ENCODE measurements at places on chromosomes 2 and 18.

DNA sequence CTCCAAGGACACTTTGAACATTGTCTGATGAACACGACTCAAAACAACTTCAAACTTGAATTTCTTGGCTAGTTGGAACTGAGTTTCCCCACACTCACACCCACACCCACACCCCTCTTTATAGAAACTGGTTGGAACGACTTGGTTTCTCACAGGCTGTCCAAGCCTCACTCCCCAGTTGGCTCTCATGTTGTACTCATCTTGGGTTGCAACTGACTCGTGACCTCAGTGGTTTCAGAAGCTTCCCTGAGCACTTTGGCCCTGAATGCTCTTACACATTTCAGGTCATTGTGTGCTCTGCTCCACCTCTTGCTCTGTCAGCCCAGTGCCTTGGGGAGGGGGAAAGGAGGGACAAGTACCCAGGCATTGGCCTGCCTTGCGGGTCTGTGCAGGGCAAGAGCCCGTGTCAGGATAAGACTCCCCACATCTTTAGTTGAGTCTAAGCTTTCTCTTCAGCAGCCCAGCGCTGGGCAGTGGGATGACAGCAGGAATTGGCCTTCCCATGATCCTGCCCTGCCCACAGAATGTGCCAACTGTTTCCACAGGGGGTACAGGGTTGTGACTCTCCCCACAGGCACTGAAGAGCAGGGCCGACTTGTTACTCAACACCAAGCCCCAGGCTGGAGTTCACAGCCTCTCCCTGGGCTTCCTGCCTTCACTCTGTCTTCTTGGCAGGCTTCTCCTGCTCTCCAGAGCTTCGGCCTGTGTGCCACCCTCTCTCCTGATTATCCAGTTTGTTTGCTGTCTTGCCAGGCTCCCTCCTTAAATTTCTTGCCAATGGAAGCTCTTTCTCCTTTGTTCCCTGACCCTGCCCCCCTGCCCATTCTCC lies 104.6 kb downstream of the RTN4 start:
- no peak for DNase-seq

- DNase-seq: no peak
Measured at GRCh38 chr2:157459486-157459885, 15.6 kb upstream of the CYTIP start.

- DNase-seq: no peak
Measured at GRCh38 chr18:79600141-79600540, 79.5 kb upstream of the CTDP1 start.

DNA sequence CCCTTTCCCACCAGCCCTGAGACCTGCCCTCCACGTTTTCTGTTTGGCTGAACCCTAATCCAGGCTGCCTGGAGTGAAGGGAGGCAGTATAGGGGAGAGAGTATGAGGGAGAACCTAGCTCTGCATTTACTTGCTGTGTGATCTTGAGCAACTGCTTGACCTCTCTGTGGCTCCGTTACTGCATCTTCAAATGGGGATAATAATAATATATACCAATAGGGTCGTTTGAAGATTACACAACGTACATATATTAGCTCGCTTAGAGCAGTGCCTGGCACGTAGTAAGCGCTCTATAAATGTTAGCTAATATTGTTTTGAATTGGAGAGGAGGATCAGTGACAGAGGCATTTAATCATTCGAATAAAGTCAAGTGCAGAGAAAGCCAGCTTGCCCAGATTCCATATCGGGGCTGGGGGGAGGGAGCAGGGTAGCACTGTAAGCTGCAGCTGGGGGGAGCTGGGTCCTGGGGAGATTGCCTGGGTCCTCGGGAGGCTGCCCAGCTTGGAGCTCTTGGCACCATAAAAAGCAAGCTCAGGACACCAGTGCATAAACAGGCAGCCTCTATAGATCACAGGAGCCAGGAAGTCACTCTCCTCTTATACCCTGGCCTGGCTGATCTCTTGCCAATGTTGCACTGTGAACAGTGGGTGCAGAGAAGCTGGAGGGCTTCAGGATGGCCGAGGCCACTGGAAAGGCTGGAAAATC lies 19.1 kb downstream of the KCNK3 start:
- DNase-seq: no peak

GRCh38 chr2:72270556-72271275 lies 123.1 kb upstream of the CYP26B1 start:
- no peak for DNase-seq

DNA sequence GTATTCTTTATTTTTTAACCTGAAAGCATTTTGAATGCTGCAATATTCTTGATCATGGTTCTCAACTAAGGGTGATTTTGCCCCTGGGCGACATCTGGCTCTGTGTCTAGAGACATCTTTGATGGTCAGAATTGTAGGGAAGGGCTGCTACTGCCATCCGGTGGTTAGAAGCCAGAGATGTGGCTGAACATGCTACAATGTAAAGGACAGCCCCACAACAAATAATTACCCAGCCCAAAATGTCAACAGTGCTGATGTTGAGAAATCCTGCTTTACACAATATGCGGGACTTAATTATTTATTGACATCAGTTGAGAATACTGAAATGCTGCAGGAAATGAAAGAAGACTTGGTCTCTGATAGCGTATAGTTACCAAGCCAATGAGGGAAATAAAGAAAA lies 37.5 kb upstream of the SERPINB2 start:
- DNase-seq: no peak

- DNase-seq: no peak
Measured at GRCh38 chr2:5290900-5291546, 401.2 kb upstream of the SOX11 start.

DNA sequence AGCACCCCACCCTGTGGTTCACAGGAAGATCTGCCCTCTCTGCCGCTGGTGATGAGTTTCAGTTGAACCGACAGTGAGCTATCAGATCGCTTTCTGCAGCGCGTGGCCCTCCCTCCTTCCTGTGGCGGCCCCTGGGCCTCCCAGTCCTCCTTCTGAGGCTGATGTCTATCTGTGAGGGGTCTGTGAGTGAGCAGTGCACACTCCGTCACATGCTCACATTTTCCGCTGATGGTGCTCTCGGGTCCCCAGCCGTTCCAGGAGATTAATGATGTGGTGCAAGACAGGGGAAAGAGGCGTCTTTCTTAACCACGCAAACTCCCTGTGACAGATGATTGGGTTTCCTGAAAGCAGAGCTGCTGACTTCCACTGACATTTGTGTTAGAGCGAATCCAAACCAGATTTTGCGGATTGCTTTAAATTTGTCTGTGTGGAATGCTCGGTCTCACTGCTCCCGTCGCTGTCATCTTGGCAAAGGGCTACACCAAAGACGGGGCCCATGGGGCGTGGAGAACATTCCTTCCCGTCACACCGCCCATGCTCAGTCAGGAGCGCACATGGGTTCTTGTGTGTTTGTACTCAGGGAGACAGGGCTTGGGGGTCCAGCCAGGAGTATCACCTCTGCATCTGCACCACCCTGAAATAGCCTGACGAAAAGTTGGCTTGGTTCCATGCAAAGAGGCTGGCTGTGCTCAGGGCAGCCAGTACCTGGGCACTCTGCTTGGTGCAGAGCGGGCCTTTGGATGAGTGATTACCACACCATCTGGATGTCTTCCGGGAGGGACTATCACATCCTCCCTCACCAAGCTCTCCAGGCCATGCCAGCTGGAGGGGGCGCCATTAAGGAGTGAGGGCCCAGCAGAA lies 154.7 kb upstream of the HS6ST1 start:
- DNase-seq: no peak

GRCh38 chr18:6219116-6219717 lies 195.5 kb downstream of the L3MBTL4 start:
- no peak for DNase-seq

DNA sequence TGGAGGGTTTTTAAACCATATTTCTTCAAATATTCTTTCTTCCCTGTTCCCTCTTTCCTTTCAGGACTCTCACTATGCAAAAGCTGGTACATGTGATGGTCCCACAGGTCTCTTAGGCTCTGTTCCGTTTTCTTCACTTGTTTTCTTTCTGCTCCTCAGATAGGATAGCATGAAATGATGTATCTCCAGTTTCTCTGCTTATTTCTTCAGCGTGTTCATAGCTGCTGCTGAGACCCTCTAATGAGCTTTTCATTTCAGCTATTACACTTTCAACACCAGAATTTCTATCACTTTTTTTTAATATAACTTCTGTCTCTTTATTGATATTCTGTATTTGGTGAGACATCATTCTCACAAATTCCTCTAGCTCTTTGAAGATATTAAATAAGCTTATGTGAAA lies 63.9 kb downstream of the KCNG2 start:
- no peak for DNase-seq

GRCh38 chr2:24926602-24927252 lies 6.7 kb upstream of the ADCY3 start:
- no peak for DNase-seq

DNA sequence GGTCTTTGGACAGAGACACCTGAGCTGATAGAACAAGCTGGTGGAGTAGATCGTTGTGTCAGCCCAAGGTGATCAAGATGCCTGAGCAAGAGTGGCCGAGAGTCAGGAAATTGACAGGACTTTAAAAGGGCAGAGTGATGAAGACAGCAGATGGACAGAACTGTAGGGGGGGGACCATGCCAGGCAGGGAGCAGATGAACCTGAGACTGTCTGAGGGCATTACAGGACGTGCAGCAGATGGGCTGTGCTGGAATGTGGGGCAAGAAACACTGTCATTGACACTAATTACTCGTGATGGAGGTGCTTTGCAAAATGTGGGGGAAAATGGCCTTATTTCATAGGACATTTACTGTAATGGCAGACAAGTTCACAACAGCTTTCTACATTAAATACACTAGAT lies 225.0 kb downstream of the THSD7B start:
- no peak for DNase-seq

DNA sequence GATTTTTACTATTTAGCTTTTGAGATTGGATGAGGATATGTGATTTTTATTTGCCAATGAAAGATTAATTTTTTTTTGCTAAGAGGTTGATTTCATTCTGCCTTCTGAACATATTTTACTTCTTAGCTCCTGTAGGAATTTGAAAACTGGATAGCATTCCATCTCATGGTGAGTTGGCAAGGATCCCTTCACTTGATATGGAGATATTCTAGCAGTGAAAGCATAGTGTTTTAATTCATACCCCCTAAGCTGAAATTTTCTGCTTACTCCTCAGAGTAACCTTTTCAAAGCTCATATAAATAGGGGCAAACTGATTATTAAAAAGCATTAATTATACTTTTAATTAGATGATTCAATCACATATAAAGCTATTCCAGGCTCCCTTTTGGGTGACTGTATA lies 61.0 kb upstream of the KCNJ3 start:
- no peak for DNase-seq

- no peak for DNase-seq
Measured at GRCh38 chr18:47969816-47970215, 39.4 kb upstream of the SMAD2 start.

- no peak for DNase-seq
Measured at GRCh38 chr2:146989741-146990140, 855.1 kb upstream of the ACVR2A start.

GRCh38 chr2:43199492-43200488 lies 26.6 kb downstream of the ZFP36L2 start:
- no peak for DNase-seq

DNA sequence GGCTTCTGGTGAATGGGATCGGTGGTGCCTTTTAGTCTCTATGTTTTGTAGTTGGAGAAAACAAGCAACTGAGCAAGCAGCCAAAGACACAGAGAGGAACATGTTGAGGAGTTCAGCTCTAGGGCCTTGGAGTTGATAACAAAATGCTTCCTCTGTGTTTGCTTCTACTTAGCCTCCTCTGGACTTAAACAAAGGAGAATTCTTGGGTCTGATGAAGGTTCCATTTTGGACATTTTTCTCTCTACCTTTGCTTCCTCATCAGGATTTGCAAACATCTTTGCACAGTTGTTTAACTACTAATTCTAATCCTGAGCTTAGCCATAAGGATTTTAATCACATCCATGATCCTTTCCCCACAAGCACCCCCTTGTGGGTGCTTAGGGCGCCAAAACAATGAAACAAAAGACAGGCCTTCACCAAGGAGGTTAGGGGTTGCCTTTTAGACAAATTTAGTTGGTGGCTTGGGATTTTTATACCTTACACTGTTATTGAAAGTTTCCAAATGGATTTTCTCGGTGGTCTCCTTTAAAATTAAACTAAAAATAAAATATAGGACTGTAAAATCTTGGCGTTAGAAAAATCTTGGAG lies 148.5 kb upstream of the SATB2 start:
- no peak for DNase-seq

DNA sequence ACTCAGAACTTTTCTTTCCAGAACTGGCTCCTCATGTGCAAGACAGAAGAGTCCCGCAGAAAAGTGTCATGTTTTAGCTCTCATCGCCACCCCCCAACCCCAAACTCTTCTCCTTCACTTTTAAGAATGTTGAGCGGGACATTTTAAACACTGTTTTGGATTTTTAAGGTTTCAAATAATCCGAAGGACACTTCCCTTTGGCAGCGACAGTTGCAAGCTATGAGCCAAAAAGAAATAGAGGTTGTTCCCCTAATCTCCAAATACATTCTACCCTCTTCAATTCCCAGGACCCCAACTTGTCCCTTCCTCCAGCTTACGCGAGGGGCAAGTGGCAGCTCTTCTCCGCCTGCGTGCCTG lies 678 bp upstream of the UBE2E3 start:
- DNase-seq: no peak

GRCh38 chr2:207632575-207633493 lies 7.6 kb upstream of the METTL21A start:
- no peak for DNase-seq

- no peak for DNase-seq
Measured at GRCh38 chr2:219803294-219803693, 175.9 kb downstream of the SLC4A3 start.

DNA sequence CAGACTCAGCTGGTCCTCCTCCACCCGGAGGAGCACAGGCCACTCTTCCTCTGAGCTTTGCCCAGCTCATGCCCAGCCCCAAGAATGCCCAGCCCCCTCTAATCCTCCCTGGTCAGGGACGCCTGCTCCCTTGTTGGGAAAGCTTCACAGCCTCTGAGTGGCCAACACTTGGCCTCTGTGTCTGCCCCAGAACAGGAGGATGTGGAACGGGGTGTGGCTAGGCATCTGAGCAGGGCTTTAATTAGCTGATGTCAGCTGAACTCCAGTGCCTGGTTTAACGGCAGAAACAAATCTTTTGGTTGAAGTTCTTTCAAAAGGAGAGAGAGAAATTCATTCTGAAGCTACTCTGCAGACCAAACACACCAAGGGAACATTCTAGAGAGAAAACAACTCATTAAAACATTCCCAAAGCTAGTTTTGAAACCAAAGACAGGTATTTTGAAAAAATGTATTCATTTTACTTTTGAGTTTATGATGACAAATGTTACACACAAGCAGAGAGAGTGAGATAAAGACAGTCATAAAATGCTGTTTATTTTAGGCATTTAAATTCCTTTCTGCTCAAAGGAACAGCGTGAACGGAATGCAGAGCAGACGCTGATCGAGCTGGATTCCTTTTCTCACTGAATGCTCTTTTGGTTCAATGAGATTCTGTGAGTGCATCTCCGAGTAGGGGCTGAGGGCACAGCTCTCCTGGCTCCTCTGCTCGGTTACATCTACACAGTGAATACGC lies 63.8 kb downstream of the RTP5 start:
- no peak for DNase-seq

GRCh38 chr18:46320297-46320696 lies 216.1 kb downstream of the HAUS1 start:
- DNase-seq: no peak

All from stimulated activated CD8-positive, alpha-beta memory T cell treated with anti-CD3 and anti-CD28 coated beads, Interleukin-15, amount 100 ng/mL, for 4 hours (primary cell).